NCI-H69 (cell line): ENCODE measurements at places on chromosomes 6 and 20.

DNA sequence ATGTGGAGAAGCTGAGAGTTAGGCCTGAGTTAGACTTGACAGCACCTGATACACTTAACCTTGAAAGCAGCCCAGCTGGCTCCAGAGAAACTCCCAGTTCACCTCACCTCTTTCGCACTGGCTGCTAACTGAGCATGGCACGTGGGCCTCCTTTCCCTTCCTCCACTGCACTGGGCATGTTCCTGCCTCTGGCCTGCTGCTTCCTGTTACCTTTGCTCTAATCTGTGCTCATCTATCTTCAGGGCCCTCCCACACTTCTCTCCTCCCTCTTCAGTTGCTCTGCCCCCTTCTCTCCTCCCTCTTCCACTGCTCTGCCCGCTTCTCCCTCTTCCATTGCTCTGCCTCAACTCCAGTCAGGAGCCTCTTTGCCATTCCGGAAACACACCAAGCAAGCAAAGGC, 13.7 kb upstream of the UBE2V1 start:
- peak; percentile 7 for DNase-seq

DNA sequence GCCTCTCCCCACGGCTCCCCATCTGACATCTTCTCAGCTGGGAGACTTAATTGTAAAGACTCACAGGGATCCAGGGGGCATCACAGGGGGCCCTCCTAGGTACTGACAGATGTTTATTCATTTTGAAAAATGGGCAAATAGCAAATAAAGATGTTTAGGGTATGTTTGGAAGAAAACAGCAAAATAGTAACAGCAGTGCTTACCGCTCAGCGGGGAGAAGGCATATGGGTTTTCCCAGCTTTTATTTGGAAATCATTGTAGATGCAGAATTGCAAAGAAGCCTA, 2.7 kb upstream of the BIRC7 start:
- DNase-seq: no peak

DNA sequence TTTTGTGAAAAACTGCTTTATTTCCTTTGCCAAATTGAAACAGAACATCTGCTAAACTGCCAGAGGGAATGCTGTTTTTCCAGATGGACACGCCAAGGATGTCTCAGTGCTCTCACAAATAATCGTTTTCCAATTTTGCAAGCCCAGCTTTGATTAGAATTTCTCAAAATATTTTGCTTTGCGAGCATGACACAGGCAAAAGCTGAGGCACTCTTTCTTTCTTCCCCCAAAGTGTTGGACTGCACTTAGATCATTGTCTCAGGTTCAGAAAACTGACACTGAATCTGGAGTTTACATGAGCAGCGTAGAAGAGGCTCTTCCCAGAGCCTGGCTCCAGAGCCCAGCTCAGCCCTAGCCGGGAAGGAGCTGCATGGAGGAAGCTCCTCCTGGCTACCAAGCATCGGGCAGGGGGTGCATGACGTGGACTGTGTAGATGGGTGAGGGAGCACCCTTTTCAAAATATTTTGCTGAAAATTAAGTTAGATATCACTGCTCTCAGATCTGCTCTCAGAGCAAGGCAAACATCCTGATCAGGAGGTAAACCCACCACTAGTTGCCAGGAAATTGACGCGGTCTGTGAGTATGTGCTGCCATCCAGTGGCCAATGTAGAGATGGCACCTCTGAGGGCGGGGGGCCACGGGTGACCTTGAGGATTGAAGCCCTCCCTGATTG, 107.5 kb downstream of the SLC22A3 start:
- DNase-seq: peak; percentile 37

GRCh38 chr6:84081222-84081621, 47.6 kb downstream of the MRAP2 start:
- DNase-seq: no peak

DNA sequence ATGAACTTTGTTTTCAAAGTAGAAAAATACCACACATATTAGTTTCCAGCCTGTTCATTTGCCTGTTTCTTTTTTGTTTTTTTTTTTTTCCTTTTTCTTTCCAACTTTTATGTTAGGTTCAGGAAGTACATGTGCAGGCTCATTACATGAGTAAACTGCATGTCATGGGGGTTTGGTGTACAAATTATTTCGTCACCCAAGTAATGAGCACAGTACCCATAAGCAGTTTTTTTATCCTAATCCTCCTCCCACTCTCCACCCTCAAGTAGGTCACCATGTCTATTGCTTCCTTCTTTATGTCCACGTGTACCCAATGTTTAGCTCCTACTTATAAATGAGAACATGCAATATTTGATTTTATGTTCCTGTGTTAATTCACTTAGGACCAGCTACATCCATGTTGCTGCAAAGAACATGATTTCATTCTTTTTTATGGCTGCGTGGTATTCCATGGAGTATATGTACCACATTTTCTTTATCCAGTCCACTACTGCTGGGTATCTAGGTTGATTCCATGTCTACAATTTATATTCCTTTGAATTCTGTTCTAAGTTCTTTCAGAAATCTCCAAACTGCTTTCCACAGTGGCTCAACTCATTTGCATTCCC, 31.8 kb downstream of the SNX14 start:
- no peak for DNase-seq

GRCh38 chr6:170553534-170554012, 466 bp upstream of the PSMB1 start:
- peak; percentile 84 for DNase-seq

DNA sequence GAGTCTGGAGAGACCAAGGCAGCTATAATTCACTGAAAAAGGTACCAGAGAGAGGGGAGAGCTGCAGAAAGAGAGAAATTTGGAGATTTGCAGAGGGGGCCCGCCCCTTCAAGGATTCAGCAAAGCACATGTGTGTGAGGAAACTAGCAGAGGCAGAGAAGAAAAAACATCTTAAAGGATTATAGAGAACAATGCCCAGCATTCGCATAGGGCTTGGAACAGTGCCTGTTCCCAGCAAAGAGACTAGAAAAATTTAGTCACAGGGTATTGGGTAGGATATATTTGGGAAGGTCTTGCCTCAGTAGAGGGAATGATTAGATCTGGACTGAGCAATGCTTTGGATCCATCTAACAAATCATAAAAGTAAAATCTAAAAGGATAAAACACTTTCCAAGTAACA, 44.0 kb downstream of the SRPK1 start:
- no peak for DNase-seq

DNA sequence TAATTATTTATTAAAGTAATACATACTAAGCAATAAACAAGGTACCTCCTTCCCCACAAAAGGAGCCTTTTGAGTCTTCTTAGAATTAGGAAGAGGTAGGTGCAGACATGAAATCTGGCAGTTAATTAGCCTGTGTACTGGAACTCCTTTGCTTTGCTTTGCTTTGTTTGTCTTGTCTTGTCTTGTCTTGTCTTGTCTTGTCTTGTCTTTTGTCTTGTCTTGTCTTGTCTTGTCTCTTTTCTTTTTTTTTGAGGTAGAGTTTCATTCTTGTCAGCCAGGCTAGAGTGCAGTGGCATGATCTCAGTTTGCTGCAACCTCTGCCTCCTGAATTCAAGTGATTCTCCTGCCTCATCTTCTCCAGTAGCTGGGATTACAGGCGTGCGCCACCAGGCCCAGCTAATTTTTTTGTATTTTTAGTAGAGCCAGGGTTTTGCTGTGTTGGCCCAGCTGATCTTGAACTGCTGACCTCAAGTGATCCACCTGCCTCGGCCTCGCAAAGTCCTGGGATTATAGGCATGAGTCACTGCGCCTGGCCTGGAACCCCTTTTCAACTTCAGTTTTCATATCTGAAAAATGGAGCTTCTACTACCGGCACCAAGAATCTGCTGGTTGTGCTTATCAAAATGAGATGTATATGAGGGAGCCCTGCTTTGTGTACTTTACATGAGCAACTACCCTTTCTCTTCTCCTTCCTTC, 301.2 kb downstream of the CDKAL1 start:
- peak; percentile 35 for DNase-seq

GRCh38 chr20:58691773-58692578, 624 bp upstream of the NPEPL1 start:
- DNase-seq: no peak

GRCh38 chr6:135434991-135435390, 62.5 kb downstream of the AHI1 start:
- DNase-seq: no peak

GRCh38 chr6:16494793-16495192, 256.4 kb downstream of the GMPR start:
- peak; percentile 49 for DNase-seq

DNA sequence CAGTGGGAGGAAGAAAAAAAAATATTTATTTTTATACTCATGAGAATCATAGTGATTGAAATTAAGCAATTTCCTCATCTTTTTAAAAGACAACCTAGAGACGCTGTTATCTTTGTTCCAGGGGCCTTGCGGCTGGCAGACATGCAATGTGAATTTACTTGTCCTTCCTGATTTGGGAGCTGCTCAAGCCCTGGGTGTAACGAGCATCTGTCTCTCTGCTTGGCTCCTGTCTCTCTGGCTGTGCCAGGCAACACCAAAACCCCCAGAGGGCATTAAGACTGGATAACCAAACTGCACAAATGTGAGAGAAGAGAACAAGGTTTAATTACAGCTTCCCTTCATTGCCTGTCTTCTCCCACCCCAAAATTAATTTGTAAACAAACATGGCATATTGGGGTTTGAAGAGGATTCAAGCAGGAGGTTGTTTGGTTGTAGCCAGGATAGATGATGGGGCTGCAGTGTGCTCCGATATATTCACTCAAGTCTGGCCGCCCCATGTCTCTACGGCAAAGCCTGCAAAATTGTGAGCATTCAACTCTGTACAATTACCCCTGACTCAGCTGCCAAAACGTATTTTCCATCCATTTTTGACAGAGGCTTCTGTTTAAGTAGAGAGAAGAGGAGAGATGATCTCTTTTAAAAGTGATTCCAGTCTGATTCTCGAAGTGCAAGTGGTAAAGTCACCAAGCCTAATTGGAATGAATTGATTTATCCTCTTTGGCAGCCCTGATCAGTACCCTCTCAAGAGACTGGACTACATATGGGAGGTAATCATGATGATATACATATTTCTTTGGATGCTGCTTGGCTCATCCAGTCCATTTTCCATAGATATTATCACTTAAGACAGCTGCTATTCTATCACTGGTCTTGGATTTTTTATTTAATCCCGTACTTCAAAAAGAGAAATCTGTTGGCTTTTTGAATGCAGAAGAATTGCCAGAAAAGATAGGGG, 170.2 kb downstream of the SLC24A3 start:
- peak; percentile 11 for DNase-seq

GRCh38 chr20:22418738-22419137, 165.6 kb downstream of the FOXA2 start:
- DNase-seq: no peak

- no peak for DNase-seq
These were observed 144.2 kb downstream of the PREX1 start for GRCh38 chr20:48683467-48684175.

DNA sequence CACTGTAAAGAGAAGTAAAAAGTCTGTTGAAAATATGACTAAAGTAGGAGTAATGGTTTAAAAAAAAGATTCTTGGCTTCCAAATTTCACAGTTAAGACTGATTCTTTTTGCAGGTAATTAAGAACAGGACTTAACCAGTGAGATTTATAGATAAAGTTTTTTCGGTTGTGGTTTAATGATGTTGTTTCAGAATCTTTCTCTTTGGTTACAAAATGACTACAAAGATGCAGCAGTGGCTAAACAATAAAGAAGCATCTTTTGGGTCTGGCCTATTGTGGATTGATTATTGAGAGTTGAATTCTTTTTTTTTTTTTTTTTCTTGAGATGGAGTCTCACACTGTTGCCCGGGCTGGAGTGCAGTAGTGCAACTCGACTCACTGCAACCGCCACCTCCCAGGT, 109.7 kb downstream of the AKAP7 start:
- DNase-seq: no peak
